ENCODE measurements at places on chromosomes 4 and X.

- no peak for DNase-seq
These were observed 96.6 kb upstream of the SRD5A3 start for GRCh38 chr4:55249476-55249875.

DNA sequence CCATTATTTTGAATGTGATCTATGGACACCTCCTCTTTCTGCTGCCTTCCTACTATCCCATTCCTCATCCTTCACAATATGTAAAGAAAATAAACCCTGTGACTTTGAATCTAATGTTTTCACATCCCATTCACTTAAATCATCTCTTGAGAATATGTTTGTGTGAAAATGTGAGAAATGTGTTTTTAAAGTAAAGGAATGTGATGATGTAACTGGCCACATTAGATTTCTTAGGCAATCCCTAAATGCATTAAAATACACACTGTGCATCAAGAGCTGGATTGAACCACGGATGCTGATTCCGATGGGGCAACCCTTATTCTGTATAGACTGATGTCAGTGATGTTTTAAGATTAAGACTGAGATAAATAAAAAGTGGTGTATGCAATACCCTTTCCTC is 558.9 kb upstream of the TENM3 start:
- DNase-seq, result no peak

- DNase-seq, result no peak
These were observed 55.0 kb upstream of the PAK3 start for GRCh38 chrX:111041018-111041462.

- DNase-seq, result no peak
These were observed 193.4 kb upstream of the PACRGL start for GRCh38 chr4:20506827-20507226.

- DNase-seq, result no peak
These were observed 28.2 kb downstream of the FAM149A start for GRCh38 chr4:186132577-186133242.

GRCh38 chr4:1200425-1201035 is 28.1 kb upstream of the SPON2 start:
- DNase-seq, result no peak

DNA sequence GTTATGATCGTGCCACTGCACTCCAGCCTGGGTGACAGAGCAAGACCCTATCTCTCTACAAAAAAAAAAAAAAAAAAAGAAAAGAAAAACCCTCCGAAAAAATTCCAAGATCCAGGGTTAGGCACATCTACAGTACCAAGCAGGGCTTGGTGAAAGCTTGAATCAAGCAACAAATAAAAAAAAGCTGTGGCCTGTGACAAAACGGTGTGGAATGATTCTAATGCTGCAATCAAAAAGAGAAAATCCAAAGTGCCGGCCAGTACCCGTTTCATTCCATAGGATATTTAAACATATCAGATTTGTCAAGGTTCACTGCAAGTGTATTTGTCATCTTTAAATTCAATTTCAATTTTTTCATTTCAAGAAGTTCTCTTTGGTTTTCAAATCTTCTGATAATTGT is 20.5 kb downstream of the RWDD4 start:
- no peak for DNase-seq

- DNase-seq, result no peak
These were observed 7.5 kb downstream of the P2RY4 start for GRCh38 chrX:70252491-70252890.

GRCh38 chr4:104815665-104816064 is 321.0 kb upstream of the CXXC4 start:
- no peak for DNase-seq

DNA sequence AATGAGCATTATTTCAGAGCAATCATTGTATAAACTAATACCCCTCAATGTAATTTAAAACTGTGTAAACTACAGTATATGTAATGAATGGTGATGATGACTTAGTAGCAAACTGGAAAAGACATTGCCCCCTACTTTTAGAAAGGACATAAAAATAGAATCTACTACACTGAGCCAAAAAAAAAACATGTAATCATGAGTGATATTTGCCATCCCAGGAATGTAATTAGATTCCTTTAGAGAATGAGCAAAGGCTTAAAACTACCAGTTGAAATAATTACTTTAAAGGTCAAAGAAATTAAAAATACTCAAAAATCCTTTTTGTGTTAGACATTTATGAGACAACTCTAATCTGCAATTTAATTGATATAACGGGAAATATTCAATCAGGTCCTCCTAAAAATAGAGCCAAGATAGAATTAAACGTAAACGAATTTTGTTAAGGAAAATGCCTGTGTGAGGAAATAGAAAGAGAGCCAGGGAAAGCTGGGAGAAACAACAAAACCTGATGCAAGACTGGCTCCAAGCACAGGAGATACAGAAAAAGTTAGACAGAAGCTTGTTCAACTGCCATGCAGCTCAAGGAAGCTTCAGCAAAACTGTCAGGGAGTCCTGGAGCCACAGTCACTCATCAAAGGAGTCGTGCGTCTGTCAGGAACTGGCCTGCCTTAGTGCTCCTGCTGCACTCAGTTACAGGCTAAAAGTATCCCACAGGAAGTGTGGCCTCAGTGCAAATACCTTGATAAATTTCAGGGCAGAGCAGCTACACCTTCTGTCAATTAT is 655.7 kb upstream of the INTU start:
- DNase-seq, result no peak

DNA sequence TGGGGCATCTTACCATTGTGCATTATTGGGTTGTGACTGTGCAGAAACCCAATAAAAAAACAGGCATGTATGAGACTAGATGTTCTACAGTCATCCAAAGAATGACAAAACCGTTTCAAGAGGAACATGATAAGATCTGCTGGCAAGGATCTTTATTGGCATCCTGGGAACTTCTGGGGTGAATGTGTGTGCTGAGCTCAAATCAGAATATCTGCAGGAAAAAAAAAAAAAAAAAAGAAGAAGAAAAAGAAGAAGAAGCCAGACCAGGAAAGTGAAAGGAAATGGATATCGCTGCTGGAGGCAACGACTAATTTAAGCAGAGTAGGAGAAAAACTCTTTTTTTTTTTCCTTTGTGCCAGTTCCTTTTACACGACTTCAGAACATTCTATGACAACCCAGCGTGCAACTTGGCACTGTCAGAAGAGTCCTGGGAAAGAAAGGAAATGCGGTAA is 484.2 kb upstream of the BOD1L1 start:
- DNase-seq, result no peak

DNA sequence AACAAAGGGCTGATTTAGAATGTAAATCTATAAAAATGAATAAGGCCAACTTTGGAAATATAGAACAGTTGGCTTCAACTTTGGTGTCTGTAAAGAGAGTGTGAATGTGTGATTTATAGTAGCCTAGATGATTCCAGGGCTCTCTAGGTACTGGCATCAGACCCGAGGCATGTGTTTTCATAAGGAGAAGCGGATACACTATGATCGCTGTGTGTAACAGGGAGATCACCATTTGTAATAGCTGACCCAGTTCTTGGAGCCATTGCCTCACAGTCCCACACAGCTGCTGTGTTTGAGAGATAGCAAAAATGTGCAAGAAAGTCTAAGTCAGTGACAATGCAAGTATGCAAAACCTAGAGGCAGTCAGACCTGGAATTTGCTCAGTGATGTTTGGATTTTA is 135.1 kb downstream of the REPS2 start:
- no peak for DNase-seq

GRCh38 chr4:138241281-138242075 is 671 bp downstream of the SLC7A11 start:
- no peak for DNase-seq

GRCh38 chr4:6183740-6184139 is 16.6 kb downstream of the JAKMIP1 start:
- DNase-seq, result no peak

- no peak for DNase-seq
These were observed 273.2 kb upstream of the TECRL start for GRCh38 chr4:64682481-64682880.

DNA sequence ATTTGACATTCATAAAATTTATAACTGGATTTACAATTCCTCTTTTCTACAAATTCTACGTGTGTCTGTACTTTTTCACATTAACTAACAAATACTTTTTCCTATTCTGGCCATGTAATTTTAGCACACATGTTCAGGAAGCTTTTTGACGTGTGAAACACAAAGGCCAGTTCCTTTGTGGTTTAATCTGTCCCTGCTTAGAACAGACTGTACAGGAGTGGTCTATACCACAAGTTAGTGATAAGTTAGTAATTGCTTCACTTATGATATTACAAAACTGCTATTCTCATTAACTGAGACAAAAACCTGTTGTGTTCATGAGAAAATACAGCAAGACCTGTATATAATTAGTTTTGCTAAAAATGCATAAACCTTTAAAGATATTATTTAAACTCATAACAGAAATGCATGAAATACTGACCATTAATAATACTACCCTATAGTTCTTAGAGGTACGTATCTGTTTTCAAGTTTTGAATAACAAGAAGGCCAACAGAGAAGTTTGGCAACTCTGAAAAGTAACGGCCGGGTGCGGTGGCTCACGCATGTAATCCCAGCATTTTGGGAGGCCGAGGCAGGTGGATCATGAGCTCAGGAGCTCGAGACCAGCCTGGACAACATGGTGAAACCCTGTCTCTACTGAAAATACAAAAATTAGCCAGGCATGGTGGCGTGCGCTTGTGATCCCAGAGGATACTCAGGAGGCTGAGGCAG is 13.7 kb upstream of the AREG start:
- DNase-seq, result no peak

DNA sequence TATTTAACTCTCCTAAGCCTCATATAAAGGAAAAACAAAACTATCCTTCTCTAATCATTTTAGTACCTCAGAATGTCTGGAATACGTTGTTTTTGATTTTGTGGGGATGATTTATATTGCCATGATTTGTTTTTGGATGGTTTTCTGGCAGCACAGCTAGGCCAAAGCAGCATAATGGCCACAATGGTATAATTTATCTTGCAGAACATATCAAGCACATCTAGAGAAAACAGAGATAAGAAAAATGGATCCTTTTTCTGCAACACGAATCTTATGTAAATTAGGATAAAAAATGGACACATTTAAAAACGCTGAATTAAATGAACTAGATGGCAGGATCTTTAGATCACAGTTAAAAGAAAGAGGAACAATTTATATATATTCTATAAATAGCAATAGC is 269.9 kb upstream of the FAT4 start:
- DNase-seq, result no peak

DNA sequence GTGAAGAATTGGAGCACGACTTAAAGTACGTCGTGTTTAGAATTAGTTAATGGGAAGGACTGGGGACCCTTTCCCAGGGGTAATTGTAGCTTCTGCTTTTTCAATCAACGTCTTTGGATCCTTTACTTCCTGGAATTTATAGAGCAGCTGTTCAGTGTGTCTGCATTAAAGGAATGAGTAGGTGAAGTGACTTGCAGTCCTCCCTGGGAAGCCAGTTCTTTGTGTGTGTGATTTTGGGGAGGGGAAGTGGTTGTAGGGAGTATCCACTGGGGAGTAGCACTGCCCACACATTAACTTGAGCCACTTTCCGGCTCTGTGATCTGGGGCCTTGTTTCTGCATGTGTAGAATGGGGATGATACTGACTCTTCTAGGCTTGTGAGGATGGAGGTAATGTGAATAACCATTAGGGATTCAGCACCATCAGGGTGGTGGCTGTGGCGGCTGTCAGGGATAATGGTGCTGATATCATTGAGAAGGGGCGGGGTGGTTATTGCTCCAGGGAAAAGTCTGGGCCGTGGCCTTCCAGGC is 54.7 kb downstream of the TMEM131L start:
- no peak for DNase-seq

GRCh38 chr4:154709550-154709949 is 34.2 kb upstream of the LRAT start:
- no peak for DNase-seq
